ENCODE measurements at places on chromosomes 2 and 18.

DNA sequence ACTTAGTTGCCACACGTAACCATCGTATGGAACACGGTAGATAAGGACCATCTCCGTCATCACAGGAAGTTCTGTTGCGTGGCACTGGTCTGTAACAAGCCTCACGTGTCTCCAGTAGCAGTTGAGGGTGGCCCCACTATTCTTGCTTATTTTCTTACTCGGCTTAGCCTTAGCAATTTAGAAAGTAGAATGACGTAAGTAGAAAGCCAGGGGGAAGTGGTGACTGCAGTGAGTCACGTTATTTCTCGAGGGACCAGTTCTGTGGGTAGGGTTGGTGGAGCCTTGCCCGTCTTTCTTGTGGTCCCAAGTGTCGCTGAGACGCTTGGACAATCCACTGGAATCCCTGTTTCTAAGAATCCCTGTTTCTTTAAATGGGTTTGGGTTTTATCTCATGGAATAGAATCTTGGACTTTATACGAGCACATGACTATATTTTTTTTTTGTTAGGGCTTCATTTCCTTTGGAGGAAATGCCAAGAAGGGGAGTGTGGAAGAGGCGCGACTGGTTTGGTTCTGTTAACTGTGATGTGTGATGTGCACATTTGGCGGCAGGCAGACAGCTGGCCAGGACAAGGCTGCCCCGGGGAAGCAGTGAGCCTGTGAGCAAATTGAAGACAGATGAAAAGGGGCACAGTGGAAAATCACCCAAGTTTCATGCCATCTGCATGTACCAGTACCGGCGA is 96.2 kb downstream of the CABLES1 start:
- peak; percentile 76 for DNase-seq

DNA sequence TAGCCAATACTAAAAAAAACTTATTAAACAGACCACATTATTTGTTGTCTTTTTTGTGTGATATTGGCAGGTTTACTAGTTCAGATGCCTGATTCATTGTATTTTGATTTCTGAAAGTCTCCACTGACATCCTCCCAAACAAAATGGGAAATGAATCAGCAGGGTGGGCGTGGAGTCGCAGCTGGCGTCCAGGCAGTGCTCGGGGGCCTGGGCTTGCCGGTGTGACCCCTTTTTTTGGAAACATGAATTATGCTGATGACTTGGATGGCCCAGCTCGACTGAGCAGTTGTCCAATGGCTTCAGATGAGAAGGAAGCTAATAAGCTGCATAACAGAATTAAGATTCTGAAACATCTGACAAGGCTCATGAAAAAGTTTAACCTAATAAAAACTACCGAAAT is 1.7 kb upstream of the KCNG2 start:
- no peak for DNase-seq

DNA sequence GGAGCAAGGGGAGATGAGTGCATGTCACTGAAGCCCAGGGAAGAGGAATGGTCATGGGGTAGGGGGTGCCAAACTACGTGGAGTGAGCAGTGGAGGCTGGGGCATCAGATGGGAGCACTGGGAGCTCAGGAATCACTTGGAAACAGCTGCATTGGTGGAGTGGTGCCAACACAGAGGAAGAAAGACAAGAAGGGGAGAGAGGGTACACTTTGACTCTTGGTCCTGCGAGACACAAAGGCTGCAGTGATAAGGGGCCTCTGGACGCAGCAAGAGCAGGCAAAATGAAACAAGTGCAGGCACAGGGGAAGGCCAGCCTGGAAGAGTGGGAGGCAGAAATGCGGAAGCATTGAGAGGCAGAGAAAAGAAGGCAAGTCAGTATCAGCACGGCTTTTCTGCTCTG is 134.7 kb upstream of the SMIM21 start:
- DNase-seq = no peak

DNA sequence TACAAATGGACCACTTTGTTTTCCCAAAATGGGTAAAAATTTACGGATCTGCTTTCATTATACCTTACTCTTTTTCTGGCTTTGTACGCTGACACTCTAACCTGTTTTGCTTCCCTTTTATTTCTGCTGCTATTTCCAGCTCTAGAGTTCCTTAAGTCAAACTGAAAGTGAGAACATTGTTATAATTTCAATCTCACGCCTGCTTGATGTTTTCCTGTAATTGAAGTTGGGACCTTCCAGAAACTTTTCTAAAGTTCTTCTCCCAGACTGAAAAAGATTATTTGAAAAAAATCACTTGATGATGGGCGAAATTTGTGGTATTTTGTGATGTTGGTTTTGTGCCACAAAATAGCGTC is 1.8 kb downstream of the GLS start:
- DNase-seq = no peak

DNA sequence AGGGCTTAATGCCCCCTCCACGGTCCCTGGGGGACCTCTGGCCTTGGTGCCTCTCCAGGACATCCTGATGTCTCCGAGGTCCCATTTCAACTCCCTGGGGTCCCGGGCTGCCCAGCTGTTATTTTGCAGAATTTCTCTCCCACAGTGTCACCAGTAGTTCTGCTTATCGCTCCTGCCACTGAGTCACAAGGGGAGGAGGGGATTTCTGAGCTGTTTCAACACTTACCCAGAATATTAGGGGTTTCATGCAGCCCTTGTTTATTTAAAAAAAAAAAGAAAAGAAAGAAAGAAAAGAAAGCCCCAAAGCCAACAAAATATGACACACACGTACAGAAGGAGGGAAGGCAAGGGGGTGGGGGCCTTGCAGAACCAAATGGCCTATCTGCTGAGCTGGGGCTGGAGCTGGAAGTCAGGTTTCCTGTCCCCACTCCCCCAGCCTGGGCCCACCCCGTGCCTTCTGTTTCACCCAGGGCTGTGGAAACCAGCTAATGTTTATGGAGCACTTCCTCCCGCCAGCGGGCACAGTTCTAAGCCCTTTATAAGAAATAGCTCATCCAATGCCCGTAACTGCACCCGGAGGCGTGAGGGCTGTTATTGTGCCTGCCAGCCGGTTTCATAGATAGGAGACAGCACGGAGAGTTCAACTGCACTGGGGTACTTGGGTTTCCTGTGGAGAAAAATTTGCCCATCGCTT is 8.4 kb upstream of the ARID5A start:
- peak; percentile 75 for DNase-seq

DNA sequence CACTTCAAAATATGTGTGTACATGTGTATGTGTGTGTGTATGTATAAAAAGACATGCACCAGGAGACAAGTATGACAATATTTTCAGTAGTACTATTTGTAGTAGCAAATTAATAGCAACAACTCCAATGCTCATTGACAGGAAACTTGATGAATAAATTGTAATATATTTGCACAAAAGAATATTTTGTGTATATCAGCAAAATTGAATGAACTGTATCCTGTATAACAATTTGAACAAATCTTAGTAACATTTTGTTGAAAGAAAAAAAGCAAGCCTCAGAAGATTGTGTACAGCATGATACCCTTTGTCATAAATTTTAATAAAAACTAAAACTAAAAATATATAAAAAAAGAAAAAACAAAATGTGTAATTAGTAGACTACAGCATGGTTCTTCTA is 1367.3 kb upstream of the TMEFF2 start:
- no peak for DNase-seq

GRCh38 chr2:212242724-212243123 is 295.9 kb downstream of the ERBB4 start:
- no peak for DNase-seq

DNA sequence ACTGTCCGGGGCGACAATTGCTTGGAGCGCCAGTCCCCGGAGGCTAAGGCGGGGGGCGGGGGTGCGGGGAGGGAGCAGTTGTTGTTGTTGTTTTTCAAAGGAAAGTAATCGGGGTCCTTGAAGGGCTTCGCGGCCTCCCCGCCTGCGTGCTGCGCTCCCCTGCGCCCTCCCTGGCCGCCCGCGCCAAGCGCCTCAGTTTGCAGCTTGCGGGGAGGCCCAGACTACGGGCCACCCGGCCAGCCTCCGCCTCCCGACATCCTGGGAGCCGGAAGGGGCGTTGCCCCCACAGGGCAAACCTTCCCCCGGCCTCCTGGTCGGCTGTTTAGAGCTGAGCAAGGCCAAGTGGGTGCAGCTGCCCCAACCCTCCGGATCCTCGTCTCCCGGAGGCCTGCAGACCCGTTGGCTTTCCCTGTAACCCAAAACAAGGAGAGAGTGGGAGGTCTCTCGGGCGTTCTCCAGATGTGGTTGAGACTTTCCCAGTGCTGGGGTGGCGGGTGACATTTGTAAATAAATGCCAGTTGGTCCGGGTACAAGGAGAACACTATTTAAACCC is 3.7 kb upstream of the SIX3 start:
- DNase-seq = no peak

- DNase-seq = no peak
Measured at GRCh38 chr2:120780402-120780801, 44.7 kb downstream of the GLI2 start.

GRCh38 chr2:149903626-149904025 is 316.1 kb upstream of the MMADHC start:
- no peak for DNase-seq

GRCh38 chr2:14891546-14891945 is 259.0 kb downstream of the LRATD1 start:
- DNase-seq = no peak

- DNase-seq = no peak
Measured at GRCh38 chr2:38277245-38278116, 99.6 kb downstream of the ATL2 start.

GRCh38 chr18:41828137-41828536 is 126.9 kb upstream of the PIK3C3 start:
- no peak for DNase-seq

- DNase-seq = no peak
Measured at GRCh38 chr2:134936691-134937090, 18.1 kb downstream of the CCNT2 start.

DNA sequence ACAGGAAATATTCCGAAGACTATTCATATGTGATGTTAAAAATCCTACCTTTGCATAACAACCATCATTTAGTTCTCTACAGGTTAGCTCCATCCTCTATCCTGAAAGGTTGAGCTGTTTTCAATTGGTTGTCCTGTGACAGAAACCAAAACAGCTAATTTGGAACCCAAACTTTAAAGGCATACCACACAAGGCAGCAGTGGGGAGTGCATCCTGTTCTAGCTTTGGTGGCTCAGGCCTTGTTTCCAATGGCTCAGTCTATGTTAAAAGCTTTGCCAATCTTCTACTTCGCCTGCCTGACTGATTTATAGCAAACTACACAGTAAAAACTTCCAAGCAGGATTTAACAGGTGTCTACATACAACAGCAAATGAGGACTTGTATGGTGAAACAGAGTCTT is 3.2 kb downstream of the CD226 start:
- DNase-seq = no peak

DNA sequence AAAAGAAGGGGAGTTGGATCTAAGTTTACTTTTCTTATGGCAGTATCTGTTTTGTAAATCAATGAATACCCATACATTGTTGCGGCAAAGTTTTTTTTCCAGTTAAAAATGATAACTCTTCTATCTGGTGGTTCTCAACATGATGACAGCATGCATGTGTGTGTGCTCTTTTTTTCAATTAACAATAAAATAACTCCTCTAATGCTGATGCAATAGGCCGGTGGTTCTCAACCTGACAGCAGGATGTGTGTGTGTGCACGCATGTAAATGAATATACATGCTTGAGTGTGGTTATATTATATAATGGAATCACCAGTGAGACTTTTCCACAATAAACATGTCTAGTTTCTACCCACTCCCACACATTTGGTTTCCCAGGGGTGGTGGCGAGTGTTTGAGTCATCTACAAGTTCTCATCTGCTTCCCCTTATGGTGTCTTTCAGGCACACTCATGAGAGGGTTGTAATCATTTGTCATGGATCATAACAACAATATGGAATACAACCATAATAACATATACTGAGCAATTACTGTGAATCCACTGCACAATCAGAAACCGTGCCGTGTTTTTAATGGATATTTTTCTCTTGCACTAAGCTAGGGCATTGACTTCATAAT is 31.2 kb downstream of the PARD3B start:
- peak; percentile 4 for DNase-seq

DNA sequence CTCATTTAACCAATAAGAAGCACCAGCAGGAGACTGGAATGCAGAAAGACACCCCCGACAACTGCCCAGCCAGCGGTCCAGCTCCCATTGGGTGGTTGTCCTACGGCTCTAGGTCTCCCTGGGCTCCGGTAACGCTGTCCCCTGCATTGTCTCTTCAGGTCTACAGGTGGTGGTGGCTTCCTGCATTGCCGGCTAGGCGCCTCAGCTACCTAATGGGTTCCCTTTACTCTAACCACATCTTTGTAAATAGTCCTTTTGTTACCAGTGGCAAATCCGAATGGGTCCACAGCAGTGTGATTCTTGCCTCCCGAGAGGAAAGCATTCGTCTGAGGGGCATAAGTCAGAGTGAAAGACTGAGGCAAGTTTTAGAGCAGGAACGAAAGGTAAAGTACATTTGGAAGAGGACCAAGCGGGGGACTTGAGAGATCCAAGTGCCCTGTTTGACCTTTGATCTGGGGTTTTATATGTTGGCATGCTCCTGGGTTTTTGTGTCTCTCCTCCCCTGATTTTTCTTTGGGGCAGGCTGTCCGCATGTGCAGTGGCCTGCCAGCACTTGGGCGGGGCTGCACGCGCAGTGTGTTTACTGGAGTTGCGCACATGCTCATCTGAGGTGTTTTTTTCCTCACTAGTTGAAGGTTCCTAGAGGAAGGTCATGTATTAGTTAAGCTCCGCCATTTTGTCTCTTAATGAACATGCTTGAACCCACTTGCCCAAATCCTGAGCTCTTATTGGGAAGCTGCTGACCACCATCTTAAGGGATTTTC is 11.0 kb downstream of the FABP1 start:
- no peak for DNase-seq

GRCh38 chr2:149314687-149315086 is 15.7 kb upstream of the LYPD6 start:
- no peak for DNase-seq

DNA sequence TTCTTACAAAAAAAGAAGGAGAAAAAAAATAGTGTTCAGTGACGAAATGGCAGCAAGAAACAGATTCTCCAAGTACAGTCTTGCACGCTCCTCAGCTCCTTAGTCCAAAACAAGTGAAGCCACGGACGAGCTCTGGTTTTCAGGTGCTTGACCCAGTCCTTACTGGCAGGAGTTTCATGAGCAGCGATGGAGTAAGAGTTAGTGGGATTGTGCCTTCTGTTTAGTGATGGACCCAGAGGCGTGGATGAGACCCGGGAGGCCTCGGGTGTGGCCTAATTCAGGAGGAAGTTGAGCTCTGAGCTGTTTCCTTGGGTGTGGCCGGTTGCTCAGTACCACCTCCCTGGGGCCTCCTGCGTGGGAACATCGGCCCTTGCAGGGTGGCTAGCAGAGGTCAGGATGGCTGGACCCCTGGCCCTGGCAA is 52.0 kb downstream of the KIF5C start:
- peak; percentile 28 for DNase-seq

All from stimulated activated CD4-positive, alpha-beta T cell treated with anti-CD3 and anti-CD28 coated beads, Interleukin-15, amount 100 ng/mL, for 48 hours (primary cell).